Colonic mucosa (tissue), 4 donors: ENCODE measurements at places on chromosomes 5 and 9.

DNA sequence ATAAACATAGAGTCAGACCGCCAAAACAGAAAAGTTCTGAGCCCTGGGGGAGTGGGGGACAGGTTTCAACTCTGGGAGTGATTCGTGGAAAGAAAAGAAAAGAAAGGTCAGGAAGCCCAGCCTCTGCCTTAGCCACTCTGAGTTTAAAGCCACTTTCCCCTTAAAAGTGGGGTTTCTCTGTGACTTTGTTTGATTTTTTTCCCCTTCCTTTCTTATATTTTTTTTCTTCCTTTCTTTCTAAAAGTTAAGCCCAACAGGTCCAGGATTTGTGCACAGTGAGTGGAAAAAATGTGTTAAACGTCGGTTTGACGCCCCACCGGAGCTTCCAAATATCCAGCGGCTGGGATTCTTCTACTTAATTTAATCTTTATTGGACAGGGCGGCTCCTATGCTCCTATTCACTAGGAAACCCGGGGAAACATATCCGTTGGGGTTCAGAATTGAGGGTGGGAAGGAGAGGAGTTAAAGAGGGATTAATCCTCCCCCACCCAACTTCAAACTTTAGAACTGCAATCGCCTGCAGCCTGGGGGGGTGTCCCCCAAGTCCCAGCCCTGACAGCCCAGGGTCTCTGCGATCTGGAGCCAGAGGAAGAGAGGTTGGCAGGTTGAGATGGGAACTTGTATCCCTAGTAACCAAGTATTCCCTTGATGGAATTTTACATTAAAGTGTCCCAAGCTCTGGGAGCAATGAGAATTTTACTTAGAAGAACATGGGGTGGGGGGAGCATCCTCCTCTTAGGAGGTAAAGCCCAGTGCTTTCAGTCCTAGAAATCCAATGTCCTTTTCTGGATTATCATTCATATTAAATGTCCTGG is 6.3 kb downstream of the NR2F1-AS1 start:
- no peak overlapping the region for H3K27ac ChIP-seq
- DNase-seq = no peak
- H3K4me1 ChIP-seq = no peaks in the 10 kb centered on the region
- H3K4me3 ChIP-seq = no peak overlapping the region
- H3K27me3 ChIP-seq = peaks cover 77% of the 10 kb centered on the region

DNA sequence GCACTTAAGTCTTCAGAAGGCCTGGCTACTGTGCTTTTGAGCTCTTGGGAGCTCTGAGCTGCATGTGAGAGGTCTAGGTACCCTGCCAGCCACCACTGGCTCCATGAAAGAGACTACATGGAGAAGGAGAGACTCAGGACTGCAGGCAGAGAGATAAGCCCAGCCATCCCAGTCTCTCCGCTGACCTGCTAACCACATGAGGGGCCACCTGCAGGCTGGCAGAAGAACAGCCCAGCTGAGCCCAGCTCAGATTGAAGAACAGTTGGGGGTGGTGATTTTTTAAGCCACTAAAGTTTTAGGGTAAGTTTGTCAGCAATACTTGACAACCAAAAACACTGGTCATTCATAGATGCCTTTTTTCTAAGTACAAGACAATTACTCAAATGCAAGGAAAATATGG is 205.0 kb upstream of the PRDM9 start:
- H3K36me3 ChIP-seq = no peaks in the 10 kb centered on the region
- DNase-seq = no peak
- H3K4me1 ChIP-seq = no peaks in the 10 kb centered on the region
- H3K27ac ChIP-seq = no peak overlapping the region
- H3K4me3 ChIP-seq = no peak overlapping the region

- H3K27ac ChIP-seq = peak overlapping the region; percentile 96
- DNase-seq = peak; percentile 65
- H3K4me1 ChIP-seq = peaks cover 4% of the 10 kb centered on the region
- H3K27me3 ChIP-seq = no peaks in the 10 kb centered on the region
Observed at GRCh38 chr5:16520841-16521240, 55.2 kb upstream of the ZNF622 start.

- peak within 1 kb of the TSS; percentile 37 for H3K27ac ChIP-seq
- H3K27me3 ChIP-seq = no peaks in the 10 kb centered on the region
- peak; percentile 90 for DNase-seq
- peak within 1 kb of the TSS; percentile 41 for H3K4me3 ChIP-seq
- H3K4me1 ChIP-seq = no peaks in the 10 kb centered on the region
Observed at GRCh38 chr5:178940569-178941360, at the start of gene ZNF454. ZNF454 (plus strand) TSS chr5:178941198; CDS start chr5:178942792, 1,594 bp downstream.
